Large intestine (tissue), 12 donors: ENCODE measurements at places on chromosomes 1 and 21. TPM values are rescaled to one million over a fixed set of nuclear protein-coding genes. Genes with fewer than 3 reads are reported as not detected.

Gene GPATCH2
- 19.0 TPM for polyA plus RNA-seq

Gene PTAFR
- polyA plus RNA-seq: 2.7 TPM

Gene LDLRAD1
- polyA plus RNA-seq: 0.51 TPM

Gene UTS2
- 0.36 TPM for polyA plus RNA-seq

Gene ATP1A2
- 7.5 TPM for polyA plus RNA-seq

Gene OVAAL
- not detected for polyA plus RNA-seq

Gene PRDM16
- polyA plus RNA-seq: 20.6 TPM

Gene SEMA4A
- 6.4 TPM for polyA plus RNA-seq

Gene TMEM269
- polyA plus RNA-seq: 0.10 TPM

Gene REN
- polyA plus RNA-seq: 4.2 TPM
